ENCODE measurements at places on chromosomes 1 and 21.

GRCh38 chr1:25581764-25582163 is 34.8 kb upstream of the MAN1C1 start:
- DNase-seq: no peak

GRCh38 chr1:2455757-2456156 is 20.3 kb upstream of the PLCH2 start:
- DNase-seq: no peak

GRCh38 chr21:34668803-34669148 is at the start of gene CLIC6:
TSS of gene CLIC6 (plus strand) at chr21:34668994. CDS start at chr21:34669389, 395 bp downstream.
- DNase-seq: no peak

GRCh38 chr1:178241057-178241456 is 147.2 kb downstream of the RASAL2 start:
- no peak for DNase-seq

DNA sequence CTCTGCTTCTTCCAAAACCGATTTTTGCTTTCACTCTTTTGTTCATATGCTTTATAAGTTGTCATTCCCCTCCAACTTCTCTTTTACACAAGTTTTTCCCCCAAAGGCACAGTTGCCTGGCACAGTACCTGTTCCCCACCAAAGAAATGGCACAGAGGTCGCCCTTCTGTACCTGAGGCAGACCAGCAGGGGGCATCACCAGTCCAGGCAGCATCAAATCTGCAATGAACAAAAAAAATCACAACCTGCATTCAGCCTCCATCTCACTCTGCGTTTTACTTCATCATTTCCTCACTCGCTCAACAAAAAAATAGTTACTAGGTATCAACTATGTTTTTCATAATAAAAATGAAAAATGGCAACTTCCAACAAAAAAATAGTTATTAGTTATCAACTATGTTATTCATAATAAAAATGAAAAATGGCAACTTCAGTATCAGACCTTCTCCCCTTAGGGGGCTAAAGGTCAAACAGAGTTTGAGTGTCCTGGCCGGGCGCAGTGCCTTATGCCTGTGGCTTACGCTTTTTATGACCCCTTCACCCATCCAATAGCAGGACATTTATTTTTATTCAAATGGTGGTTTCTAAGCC is 4.1 kb downstream of the EIF2D start:
- no peak for DNase-seq

- DNase-seq: no peak
Measured at GRCh38 chr1:117124661-117125060, 3.1 kb upstream of the TRIM45 start.

Data from AG09309 (cell line).